ENCODE measurements at places on chromosomes 3 and 15.

DNA sequence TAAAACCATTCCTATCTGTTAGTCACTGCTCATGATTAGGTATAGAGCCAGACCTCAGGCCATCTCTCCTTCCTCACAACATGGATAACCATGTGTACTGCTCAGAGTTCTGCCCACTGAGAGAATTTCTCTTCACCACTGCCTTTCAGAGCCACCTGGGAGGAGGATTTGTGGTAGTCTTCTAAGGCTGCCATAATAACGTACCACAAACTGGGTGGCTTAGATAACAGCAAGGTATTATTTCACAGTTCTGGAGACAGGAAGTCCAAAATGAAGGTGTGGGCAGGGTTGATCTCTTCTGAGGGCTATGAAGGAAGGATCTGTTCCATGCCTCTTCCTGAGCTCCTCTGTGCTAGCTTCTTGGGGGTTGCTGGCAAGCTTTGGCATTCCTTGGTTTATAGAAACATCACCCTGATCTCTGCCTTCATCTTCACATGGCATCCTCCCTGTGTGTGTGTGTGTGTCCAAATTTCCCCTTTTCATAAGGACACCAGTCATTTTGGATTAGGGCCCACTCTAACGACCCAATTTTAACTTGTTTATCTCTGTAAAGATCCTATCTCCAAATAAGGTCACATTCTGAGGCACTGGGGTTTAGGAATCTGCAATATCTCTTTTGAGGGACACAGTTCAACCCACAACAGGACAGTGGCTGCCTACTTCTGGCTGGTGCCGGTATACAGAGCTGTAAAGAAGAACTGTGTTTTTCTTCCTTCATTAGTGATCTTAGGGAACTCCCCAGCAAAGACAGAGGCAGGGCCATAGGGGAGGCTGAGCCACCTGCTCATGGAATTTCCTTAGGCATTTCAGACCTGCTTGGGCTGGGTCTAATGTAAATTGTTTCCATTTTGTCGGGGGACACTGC lies 42.1 kb upstream of the NOX5 start:
- DNase-seq = no peak

DNA sequence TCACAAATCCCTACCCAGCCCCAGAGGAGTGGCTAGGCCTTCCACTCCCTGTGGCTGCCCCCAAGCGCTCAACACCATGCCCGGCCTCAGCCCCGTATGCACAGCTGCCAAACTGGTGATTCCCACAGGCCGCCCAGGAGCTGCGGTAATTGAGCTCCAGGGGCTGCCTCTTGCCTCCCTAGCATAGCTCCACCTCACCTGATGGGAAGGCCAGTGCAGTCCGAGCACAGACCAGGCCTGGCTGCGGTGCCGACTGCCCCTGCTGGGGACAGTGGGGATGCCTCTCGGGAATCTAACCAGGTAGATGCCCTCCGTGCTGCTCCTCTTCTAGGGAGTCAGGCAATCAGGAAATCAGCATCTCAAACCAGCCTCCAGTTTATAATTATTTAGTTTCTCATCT lies 25.9 kb downstream of the SCN5A start:
- no peak for DNase-seq

DNA sequence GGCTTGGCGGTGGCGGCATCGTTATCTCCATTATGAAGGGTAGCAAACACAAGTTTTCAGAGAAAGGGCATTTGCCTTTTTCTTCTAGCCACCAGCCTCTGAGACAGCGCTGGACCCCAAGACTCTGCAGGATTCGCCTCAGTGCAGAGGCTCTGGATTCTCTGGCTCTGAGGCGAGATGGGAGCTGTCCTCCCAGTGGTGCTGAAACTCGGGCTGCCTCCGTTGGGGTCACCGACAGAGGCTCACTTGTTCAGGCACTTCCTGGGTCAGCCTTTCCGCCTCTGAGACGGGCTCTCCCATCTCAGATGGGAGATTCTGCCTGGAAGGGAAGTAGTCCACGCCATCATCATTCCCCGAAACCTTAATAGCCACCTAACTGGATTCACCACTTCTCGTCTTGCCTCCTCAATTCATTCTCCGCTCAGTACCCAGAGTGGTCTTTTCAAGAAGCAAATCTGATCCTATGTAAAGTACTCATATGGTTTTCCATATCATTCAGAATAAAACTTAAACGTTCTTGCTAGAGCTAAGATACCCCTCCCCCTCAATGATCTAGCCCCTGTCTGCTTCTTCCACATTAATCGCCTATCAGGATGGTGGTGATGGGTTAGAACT lies 76.9 kb downstream of the RHCG start:
- DNase-seq = peak; percentile 27

- DNase-seq = no peak
Measured at GRCh38 chr3:73801444-73801843, 176.7 kb upstream of the PDZRN3 start.

DNA sequence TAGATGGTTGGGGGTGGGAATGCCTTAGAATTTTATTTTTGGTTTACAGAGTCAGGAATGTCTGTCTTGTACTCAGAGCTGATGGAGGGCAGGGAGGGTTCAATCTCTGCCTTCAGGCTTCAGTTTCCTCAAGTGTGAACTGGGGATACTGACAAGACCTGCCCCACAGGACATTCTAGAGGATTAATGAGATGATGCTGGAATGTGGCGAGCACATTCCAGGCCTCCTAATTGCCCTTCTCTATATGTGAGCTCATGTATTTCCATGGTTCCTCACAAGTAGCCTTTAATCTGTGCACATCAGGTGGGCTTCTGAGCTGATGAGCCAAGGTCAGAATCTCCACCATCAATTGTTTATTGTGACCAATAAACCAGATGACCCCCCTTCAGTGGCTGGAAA lies 90.4 kb downstream of the CACNA2D3 start:
- DNase-seq = no peak

- no peak for DNase-seq
Measured at GRCh38 chr15:80856809-80857377, 77.7 kb downstream of the CEMIP start.

- DNase-seq = peak; percentile 20
Measured at GRCh38 chr15:42010434-42010833, 10.4 kb downstream of the PLA2G4E start.

DNA sequence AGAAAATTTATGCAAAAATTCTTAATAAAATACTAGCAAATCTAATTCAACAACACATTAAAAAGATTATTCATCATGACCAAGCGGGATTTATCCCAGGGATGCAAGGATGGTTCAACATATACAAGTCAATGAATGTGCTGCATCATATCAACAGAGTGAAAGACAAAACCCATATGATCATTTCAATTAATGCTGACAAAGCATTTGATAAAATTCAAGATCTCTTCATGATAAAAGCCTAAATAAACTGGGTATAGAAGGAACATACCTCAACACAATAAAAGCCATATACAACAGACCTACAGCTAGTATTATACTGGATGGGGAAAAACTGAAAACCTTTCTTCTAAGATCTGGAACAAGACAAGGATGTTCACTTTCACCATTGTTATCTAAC lies 89.7 kb downstream of the KBTBD8 start:
- DNase-seq = no peak

DNA sequence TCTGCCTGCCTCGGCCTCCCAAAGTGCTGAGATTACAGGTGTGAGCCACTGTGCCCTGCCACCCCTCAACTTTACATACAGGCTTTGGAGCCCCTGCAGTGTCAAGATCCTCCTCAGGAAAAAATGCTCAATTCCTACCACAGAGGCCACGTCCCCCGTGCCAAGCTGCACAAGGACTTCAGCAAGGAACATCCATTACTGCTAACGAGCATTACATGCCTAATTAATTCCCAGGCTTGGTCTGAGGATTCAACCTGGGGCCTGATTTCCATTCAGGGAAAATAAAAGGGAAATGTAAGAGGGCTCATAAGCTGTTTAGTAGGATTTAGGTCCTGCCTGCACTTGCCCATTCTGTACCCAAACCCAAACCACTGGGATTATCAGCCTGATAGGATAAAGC lies 161.4 kb downstream of the RAB11A start:
- DNase-seq = no peak

DNA sequence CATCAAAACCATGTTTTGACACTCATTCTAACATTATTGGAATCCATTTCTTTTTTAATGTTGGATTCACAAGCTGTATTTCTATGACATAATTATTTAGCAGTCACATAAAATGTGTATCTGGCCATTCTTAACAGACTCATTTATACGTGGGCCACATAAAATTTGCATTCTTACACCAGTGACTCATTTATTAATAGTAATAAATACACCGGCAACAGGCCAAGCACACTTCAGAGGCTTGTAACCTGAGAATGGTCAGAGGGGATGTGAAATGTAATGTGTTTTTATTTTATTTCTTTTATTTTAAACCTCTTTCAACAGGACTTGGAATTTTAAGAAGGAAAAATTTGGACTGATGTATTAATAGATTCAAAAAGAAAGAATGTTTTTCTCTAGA lies 384.9 kb upstream of the RARB start:
- DNase-seq = no peak

- no peak for DNase-seq
Measured at GRCh38 chr3:36893137-36893557, 51.7 kb downstream of the TRANK1 start.

DNA sequence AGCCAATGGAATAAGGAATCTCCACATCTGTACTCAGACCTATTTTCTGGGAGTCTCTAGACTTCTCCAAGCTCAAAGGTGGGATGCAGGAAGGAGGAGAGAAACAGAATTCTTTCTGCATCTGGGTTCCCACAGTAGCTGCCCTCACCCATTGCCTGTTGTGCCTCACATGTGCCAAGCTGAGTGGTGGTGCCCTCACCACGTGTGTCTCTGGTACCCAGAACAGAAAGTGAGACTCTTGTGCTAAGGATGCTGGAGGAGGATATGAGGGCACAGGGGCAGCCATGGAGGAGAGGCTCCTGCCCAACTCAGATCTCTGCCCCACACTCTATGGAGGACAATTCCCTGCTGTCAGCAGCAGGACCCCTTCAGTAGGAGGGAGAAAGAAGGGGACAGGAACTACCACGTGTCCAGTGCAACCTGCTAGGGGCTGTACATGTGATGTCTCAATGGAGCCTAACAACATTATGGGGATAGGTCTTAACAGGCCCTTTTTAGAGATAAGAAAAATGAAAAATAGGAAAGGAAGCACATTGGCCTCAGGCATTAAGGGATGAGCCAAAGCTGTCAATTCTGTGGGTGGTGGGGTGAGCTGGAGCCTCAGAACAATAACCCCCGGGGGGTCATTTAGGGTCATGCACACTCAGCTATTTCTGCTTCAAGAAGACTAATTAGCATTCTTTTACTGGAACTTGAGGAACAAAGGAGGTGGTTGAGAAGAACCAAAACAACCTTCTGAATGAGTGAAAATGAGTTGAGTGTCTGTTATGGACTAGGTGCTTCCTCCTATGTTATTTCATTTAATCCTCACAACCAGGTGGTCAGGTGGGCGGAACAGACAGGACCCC lies 16.3 kb upstream of the NOX5 start:
- no peak for DNase-seq

GRCh38 chr15:83275412-83275811 lies 9.1 kb downstream of the BNC1 start:
- DNase-seq = no peak

DNA sequence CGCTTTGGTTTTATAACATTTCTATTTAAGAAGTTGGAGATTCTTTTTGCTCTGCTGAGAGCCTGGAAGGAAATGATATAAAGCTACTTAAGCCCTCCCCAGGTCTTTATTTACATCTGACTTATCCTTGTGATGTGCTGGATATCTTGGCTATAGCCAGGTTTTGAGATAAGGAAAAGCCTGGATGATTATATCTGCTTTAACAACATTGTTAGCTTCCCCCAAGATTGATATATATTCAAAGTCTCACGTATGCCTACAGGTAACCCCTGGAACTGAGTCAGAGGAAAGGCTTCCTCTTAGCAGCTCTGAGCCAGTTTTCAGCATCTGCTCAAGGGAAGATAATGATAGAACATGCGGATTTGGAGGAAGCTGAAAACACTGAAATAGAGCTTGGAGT lies 61.5 kb upstream of the CRBN start:
- DNase-seq = no peak

DNA sequence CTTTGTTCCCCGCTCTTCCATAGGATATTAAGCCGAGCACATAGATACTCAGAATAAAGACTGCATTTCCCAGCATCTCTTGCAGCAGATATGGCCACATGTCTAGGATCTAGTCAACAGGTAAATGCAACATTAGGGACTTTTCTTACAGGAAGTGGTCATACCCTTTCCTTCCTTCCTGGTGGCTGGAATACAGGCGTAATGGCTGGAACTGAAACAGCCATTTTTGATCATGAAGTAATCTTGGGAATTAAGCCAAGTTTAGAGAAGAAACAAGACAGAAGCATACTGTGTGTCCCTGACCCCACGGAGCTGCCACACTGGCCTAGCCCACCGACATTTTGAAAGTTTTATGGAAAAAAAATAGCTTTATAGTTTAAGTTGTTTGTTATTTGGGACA lies 234.0 kb downstream of the XXYLT1 start:
- no peak for DNase-seq
